SK-N-SH (cell line): ENCODE measurements at places on chromosomes 2 and 18. TPM values are rescaled to one million over a fixed set of nuclear protein-coding genes. Genes with fewer than 3 reads are reported as not detected.

DNA sequence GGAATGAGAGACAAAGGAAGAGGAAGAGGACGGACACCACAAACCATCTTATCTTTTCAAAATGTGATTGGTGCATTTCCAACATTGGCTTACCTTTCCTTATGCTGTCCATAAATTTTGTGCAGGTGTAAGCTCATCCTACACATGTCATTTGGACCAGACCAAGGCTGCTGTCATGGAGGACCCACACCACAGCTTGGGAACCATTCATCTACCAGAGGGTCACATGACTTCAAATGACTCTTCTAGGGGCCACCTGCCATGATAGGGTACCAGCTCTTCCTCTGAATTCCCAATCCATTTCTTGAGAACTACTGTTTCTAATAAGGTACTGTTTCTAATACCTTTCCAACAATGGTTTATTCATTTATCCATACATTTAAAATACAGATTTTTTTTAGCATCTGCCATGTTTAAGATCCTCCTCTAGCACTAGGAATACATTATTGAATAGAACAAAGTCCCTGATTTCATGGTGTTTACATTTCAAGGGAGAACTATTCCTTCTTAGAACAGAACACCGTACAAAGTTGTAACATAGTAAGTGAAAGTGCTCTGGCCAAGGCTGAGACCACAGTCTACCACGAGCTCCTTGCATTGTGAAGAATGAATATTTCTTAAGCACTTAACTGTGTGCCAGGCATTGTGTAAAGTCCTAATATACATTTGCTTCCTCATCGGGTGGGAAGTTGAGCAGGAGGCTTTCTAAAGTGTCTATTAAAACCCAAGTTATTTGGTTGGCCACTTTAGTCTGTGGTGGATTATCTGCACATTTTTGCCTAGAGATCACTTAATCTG lies 246.1 kb upstream of the FN1 start:
- DNase-seq, result no peak

The STPG4 gene
- polyA plus RNA-seq, result 0.20 and 0.21 TPM in 2 replicates

GRCh38 chr2:118085173-118086023 lies 2.9 kb upstream of the INSIG2 start:
- DNase-seq, result no peak

The CDH2 gene
- polyA plus RNA-seq, result 146 and 186 TPM in 2 replicates

DNA sequence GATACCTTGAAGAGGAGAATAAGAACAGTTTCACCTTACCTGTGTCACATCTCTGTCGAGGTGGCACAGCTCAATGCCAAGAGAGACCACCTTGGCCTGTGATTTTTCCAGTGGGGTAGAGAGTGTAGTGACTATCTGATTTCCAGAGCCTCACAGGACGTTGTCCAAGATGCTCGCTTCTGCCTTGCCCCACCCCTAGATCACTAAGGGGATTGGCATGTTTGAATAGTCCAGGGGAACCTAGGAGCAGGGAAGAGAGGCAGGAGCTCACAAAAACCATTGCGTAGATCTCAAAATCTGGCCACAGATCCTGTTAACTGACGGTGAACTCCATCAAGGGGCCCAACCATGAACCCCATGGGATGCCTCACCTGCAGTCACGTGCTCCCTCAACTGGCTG lies 24.2 kb downstream of the TMEM178A start:
- DNase-seq, result no peak

DNA sequence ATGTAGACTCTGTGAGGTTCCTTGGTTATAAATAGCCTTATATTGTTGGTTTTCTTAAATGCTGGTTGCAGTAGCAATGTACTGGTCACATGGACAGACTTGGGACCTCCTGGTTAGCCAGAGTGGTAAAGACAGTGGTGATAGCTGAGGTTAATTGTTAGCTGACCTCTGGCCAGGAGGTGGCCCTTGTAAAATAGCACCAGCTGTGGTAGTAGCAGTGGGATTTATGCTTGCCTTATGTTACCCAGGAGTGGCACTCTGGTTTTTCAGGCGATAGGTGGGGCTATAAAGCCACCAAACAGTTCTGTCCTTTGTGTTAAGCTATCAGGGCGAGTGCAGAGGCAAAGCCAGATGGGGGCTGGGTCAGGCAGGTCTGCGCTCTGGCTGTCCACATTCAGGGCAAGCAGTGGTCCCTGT lies 94.8 kb upstream of the SRD5A2 start:
- DNase-seq, result no peak

The IER3IP1 gene
- 10.7 and 13.7 TPM in 2 replicates for polyA plus RNA-seq

DNA sequence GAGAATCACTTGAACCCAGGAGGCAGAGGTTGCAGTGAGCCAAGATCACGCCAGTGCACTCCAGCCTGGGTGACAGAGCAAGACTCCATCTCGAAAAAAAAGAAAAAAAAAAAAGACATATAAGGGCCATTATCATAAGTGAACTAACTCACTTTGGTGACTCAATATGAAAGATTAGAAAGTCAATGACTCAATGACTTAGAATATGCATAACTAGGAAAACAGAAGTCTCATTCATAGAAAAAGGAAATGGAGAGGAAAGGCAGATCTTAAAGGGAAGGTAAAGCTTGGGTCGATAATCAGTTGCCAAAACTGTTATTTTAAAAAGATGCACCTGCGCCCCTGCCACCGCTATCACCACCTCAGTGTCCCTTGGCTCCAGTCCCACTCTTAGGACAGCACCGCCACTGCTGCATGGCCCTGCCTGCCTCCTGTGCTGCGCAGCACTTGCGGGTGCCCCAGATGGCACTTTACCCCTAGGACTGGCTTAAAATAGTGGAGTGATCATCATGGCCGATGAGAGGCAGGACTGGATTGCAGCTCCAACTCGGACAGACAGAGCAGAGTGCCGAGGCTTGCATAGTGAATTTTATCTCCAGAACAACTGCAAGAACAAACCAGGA lies 54.7 kb downstream of the INO80D start:
- no peak for DNase-seq

DNA sequence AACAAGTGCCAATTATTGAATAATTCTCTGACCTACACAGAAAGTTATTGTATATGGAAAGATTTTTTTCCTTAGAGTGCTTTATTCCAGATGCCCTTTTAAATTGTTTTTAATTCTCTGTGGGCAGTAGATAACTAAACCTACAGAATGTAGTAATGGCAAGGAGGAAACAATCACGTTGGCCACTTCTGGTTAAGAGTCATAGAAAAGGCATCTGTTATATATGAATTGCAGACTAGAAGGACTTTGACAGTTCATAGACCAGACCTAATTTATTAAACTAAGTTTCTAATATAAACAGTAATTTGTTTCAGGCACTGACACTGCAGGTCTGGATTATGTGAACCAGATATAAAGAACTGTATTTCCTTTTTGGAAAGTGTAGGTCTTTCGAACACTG lies 607.5 kb downstream of the PLCL1 start:
- DNase-seq, result no peak

- DNase-seq, result no peak
Measured at GRCh38 chr2:54787755-54788366, 64.4 kb downstream of the EML6 start.

DNA sequence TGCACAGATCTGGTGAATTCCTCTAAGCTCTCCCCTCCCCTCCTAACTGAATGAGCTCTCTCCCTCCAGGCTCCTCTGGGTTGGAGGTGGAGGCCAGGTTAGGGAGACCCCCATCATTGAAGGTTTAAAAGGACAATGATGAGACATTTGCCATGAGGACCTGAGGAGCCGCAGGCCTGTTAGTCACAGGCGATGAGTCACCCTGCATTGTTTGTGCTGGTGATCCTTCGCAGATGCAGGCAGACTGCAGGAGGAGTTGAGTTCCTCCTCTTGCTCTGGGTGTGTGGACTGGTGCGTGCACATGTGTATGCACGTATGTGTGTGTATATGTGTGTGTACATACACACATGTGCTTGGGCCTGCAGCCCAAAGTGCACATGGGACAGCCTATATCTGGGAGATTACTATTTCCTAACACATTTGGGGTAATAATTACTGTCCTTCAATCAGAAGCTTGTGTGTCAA lies 42.0 kb downstream of the MCFD2 start:
- peak; percentile 52 for DNase-seq

DNA sequence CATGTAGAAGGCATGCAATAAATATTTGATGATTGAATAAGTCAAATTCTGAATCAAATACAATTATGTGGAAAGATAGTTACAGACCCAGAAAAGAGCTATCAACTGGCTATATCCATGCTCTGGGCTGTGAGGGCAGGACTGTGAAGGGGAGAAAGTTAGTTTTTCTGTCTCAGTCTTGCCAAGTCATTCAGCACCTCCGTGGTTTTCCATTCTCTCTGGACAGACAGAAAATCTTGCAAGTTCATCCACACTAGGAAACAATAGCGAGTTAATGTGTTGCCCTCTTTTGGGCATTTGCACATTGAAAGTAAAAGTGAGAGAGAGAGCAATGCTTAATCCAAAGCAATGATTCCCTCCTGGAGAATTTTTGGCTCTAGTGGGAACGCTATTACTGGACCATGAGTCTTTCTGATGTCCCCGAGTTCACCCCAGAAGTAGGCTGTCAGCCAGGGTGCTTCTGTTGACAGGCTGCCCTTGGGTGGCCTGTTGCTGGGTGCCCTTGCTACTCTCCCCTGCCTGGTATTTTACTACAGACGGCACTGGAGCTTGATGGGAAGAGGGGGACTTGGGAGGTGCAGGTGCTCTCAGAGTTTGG lies 238.3 kb downstream of the LOXHD1 start:
- no peak for DNase-seq

GRCh38 chr2:155382776-155383175 lies 684.3 kb downstream of the KCNJ3 start:
- DNase-seq, result no peak

- DNase-seq, result no peak
Measured at GRCh38 chr18:32823226-32823625, 50.4 kb upstream of the KLHL14 start.

The MATN3 gene
- 4.0 and 5.9 TPM in 2 replicates for polyA plus RNA-seq

- DNase-seq, result peak; percentile 88
Measured at GRCh38 chr2:240149943-240150784, 9.7 kb upstream of the OTOS start.

GRCh38 chr2:23624378-23624777 lies 239.4 kb downstream of the KLHL29 start:
- DNase-seq, result no peak

DNA sequence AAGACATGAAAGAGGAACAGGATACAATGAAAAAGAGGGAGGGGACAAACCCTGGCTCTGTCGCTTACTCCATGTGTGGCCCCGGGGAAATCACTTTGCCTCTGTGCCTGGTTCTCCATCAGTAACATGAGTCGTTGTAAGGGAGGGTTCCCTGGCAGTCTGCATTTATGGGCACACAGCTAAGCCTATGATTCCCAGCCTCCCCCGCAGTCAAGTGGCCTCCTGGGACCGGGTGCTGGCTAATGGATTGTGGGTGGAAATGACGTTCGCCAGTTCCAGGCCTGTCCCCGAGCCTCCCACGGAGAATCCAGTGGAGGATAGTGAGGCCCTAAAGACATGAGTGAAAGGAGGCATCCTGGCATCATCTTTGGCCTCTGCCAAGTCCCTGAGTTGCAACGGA lies 42.7 kb downstream of the SFXN5 start:
- no peak for DNase-seq

DNA sequence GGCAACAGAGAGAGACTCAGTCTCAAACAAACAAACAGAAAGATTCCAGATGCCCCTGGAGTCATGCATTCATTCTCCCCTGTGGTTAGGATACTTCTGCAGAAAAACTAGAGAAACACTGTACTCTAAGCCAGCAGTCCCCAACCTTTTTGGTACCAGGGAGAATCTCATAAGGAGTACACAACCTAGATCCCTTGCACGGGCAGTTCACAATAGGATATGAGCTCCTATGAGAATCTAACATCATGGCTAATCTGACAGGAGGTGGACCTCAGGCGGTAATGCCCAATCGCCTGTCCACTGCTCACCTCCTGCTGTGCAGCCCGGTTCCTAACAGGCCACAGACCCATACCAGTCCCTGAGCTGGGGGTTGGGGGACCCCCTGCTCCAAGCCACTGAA lies 18.3 kb downstream of the PSME4 start:
- no peak for DNase-seq

DNA sequence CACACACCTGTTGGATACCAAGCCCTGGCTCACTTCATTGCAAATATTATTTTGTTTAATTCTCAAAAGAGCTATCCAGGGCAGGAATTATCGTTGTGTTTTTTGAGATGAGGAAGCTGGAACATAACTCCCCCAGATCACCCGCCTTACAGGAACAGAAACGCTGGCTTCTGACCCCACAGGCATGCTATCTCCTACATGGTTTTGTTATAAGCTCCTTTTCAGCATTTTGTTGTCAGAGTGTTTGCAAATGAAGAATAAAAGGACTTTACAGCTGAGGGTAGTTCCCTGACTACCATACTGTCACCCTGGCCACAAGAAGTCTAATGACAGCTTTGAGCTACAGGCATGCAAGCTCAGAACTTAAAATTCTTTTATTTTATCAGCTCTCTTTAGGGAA lies 62.0 kb upstream of the MRPS9 start:
- DNase-seq, result no peak

DNA sequence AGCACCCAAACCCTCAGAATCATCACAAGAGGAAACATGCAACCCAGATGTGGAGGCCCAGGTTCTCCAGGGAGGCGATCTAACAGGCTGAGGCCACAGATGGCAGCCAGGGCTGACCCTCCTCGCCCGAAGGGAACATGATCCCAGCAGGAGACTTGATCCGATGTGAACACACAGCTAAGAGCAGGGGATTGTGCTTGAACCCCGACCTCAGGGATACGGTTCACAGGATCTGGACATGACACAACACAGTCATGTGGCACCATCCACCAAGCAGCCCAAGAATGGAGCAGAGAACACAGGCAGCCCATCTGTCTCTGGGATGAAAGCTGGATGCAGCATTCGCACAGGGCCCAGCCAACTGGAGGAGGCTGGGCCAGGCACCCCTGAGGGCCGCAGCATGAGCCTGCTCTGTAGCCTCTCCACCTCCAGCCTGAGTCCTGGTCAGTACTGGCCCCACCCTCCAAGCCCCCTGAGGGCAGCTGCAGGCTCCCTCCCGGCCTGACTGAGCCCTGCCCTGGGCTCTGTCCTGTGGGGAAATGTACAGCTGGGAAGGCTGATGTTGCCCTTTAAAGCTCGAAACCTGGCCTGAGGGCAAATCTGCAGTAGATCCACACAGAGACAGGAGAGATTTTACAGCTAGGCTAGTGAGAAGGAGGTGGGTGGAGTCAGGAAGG lies 39.0 kb downstream of the AQP12A start:
- no peak for DNase-seq

- no peak for DNase-seq
Measured at GRCh38 chr2:3177891-3178577, 199.6 kb downstream of the EIPR1 start.

GRCh38 chr2:25831746-25832449 lies 46.4 kb downstream of the ASXL2 start:
- DNase-seq, result no peak
